Fibroblast of skin of scalp (primary cell): ENCODE measurements at places on chromosomes 1 and 21.

DNA sequence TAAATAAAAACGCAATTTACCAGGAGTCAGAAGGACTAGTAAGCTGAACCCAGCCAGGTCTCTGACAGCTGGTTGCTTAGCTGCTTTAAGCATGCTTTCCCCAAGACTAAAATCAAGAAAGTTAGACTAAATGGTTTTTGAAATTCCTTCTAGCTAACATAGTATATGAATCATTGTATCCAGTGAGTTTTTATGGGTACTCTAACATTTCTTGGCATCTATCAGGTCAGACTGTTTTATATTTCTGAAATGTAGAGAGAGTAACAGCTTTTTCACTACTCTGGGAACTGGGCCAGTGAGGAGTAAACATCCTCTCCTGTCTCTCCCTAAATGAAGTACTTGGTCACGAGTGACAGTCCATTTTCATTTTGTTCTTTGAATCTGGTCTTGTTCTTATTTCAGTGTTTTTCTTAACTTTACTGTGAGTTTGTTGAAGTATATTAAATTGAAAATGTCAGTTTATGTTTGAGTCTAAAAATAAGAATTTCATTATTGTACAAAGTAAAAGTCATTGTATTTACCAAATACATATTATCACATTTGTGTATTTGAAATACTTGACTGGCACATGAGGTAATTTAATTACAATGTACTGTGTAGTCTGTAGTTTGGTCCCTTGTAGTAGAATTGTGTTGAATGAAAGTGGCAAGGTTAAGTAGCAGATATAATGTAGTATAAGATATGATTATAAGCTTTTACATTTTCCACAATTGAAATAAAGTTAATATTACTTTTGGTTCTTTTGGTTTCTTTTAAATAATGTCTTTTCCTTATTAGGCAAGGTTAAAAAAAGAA is 47.6 kb downstream of the PKN2 start:
- DNase-seq: peak; percentile 90

- no peak for DNase-seq
Observed at GRCh38 chr1:168963601-168964000, 142.9 kb upstream of the ATP1B1 start.

- DNase-seq: peak; percentile 86
Observed at GRCh38 chr1:24294228-24294672, 24.9 kb upstream of the GRHL3 start.

- no peak for DNase-seq
Observed at GRCh38 chr1:180171691-180172090, 17.0 kb downstream of the QSOX1 start.

- DNase-seq: peak; percentile 54
Observed at GRCh38 chr1:231724876-231725647, 98.5 kb downstream of the DISC1 start.

DNA sequence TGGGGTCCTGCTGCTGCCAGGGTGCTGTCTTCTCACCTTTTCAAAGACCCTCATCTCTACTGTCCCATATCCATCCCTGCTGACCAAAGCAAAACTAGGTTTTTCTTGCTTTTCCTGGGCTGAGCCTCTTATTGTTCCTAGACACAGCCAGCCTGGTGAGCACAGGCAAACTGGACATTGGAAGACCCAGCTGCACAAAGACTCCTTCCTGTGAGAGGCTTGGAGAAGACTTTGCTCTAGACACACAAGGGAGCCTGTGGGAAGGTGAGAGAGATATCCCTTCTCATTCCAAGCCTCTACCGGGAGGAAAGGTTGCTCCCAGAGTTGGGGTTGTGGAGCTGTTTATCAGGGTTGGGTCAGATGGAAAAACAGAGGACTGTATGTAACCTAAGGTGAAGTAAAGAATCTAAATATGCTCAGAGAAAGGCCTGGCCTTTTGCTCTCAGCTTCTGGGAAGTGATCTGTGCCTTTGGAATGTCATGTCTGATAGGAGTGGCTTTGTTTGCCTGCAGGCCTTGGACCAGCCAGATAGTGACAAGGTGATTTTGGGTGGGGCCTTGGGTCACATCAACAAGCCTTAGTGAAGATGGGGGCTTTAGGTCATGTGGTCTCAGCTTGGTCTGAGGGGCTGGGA is 87.6 kb upstream of the RUNX1 start:
- DNase-seq: peak; percentile 54

- no peak for DNase-seq
Observed at GRCh38 chr1:199778324-199778955, 249.1 kb upstream of the NR5A2 start.

- DNase-seq: no peak
Observed at GRCh38 chr1:68585351-68585750, 88.5 kb upstream of the DEPDC1 start.

DNA sequence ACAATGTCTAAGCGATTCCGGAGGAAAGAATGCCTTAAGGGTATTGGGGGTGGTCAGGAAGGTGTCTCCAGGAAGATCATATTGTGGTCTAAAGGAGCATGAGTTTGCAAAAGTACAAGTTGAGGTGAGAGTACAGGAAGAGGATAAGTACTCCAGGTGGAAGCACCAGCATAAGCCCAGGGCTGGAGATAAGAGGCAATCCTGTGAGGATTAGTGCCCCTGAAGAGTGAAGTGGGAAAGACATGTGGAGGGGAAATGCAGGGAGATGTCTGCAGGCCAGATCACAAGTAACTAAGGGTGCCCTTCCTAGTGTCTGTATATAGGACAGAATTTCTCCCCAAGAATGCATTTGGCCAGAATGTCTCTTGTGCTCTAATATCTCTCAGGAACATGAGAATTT is 188.3 kb upstream of the DPT start:
- no peak for DNase-seq

DNA sequence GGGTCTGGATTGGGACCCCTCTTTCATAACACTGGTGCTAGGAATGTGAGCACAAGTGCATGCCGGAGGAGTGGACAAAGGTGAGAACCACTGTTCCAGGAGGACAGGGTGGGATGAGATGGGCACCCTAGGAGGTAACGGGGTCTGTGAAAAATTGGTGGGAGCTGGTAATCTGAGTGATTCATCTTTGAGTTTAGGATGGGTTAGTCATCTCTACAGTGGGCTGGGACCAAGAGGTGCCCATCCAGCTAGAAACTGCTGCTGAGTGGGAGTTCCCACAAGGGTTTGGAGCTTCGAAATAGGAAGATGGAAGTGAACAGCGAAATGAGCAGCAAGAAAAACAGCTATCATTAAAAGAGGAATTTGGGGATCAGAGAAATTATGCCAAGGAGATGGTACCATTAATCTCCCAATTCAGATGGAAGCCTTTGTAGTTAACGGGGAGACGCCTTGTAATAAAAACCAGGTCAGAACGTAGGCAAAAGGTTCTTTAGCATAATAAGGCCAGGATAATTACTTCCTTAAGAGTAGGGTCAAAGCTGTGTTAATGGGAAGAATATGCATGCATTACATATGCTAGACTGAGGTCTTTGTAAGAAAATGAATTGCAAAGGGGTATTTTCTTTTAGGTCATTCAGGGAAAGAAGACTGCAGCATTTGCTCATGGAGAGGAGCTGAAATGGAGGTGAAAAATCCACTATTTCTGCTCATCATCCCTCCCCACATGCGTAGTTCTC is 55.5 kb downstream of the OLFML3 start:
- no peak for DNase-seq

DNA sequence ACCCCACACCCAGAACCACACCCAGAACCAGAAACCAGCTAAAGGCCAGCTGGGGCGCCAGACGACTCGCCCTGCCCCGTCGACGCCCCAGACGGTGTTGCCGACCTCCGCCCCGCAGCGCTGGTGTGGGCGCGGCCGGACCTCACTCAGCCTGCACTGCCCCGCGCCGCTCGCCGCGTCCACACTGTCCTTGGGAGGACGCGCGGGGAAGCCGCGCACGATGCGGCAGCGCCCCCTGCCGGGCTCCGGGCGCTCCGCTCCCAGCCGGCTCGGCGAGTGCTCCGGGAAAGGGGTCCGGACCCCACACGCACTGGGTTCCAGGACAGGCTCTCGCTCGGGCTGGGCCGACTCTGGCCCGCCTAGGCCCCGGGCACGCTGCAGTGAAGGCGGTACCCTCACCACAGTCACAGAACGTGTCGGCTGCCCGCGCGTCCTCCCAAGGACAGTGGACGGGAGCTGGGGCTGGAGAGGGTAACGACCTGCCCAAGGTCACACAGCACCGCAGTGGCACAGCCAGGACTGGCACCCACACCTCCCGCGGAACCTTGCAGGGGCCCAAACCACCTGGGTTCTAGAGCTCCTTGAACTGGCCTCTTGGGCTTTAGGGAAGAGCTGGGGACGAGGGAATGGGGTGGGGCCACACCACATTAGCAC is 90.2 kb downstream of the DMRTA2 start:
- peak; percentile 58 for DNase-seq

- DNase-seq: no peak
Observed at GRCh38 chr1:175733722-175734121, 9.7 kb downstream of the TNR start.

- DNase-seq: no peak
Observed at GRCh38 chr21:36208326-36209013, 51.8 kb downstream of the DOP1B start.

DNA sequence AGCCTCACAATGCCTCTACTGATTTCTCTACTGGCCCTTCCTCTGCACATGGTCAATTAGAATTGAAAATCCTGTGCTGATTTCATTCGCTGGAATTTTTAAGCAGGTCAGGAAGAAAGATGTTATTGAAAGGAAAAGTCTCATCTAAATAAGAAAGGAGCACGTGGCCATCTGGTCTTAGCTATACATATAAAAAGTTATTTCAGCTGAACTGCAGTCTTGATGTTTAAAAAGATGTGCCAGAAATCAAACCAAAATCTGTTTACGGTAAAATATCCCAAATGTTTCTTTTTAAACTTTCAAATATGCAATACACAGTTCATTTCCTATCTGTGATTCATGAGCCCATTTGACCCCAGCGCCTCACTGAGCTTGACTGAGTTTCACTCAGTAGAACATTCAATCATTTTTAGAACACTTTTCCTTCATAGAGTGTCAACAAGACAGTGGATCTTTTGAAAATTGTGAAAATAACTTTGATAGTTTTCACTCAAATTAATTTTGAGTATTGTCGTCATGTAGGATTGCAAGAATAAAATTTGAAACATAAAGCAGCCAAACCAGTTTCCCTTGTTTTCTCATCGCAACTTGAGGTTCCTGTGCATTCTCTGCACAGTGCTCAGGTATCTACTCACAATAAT is 293.6 kb downstream of the PTPRC start:
- DNase-seq: peak; percentile 28

DNA sequence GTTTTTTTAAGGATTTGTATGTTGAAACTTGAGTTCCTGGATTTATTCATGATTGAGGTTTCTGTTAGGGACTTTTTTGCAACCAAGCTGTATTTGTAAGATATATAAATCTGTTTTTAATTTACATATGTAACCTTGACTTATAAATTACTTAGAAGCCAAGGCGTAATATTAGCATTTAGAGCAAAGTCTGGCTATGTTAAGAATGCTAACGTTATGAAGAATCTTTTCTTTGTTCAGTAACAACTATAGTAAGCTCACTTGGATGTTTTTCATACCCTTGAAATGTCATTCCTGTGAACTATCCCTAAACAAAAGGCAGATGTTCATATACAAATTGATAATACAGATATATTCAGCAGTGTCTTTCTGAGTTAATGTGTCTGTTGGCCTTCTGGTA is 155.3 kb downstream of the MAGI3 start:
- DNase-seq: peak; percentile 58

DNA sequence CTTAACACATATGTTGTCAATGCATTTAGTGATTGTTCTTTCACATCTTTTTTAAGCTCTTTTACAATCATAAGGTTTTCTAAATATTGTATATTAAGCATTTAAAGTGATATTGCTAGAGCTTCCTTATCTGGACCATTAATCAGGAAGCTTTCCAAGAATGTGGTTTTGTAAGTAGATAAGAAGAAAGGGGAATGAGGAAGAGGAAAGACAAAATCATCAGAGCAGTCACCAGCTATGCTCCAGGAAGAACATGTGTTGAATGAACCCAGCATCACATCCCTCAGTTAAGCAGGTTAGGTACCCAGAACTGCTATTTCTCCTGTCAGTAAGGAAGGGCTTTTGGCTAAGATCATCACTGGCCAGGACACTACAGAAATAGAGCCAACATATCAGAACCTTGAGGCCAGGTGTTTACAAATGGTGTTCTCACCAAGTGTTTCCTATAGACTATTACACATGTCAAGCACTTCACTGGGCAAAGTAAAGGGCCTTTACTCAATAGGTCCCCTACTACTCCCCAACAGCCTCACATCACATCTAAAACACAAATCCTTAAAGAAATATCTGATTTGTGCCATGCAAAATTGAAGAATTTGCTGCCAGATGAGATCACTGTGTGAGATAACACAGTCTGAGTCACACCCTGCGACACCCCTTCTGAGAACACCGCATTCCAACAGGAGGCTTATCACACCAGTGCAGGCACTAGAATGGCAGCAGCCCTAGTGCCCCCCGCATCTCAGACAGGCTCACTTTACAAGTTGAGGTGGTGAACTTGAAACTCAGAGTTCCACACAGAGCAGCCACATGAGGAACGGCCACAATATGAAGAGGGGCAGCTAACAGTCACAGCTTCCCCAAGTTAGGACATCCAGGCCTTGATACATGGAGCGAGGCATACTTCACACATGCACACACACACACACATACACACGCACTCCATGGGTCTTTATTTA is 1.8 kb upstream of the SPRR2A start:
- DNase-seq: no peak

GRCh38 chr1:162145966-162146696 is 76.6 kb downstream of the NOS1AP start:
- no peak for DNase-seq

GRCh38 chr1:110896090-110896489 is 23.1 kb downstream of the CD53 start:
- DNase-seq: no peak

GRCh38 chr1:241631674-241632073 is 8.5 kb downstream of the CHML start:
- no peak for DNase-seq

- DNase-seq: no peak
Observed at GRCh38 chr1:110505596-110505995, 13.4 kb downstream of the KCNA10 start.

GRCh38 chr1:153397051-153397923 is 6.4 kb upstream of the S100A8 start:
- DNase-seq: no peak

DNA sequence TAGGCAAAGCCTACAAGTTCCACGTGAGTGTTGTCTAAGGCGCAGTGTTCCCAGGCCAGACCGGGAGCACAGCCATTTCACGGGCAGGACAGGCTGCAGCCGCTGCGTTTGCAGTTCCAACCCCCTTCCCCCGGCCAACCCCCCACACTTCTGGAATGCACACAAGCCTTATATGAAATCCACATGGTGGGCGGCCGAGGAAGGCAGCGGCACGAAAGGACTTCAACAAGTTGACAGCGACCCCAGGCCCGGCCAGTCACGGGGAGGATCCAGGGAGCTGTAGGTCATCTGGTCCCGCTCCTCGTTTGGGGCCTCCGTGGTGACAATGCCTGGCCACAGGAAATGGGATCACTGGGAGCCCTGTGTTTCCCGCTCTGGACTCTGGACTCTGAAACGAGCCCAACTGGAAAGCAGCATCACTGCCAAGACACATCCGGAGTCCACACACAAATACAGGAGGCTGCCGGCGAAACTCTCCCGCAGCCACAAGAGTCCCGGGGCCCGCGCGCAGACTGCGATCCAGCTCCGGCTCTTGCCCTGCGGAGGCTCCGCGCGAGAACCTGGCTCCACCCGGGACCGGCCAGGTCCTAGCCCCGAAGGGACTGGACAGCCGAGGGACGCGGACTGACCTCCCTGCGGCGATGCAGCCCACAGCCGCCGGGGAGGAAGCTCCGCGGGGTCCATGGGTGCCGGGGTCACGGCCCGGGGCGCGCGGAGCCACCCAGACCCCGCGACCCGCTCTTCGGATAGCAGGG is 794 bp downstream of the NID1 start:
- peak; percentile 84 for DNase-seq
